ENCODE measurements at places on chromosomes 11 and 22.

GRCh38 chr11:97974798-97975498 lies 1045.8 kb upstream of the CNTN5 start:
- no peak for DNase-seq

- no peak for DNase-seq
Measured at GRCh38 chr22:48441553-48441850, 1386.2 kb downstream of the BRD1 start.

DNA sequence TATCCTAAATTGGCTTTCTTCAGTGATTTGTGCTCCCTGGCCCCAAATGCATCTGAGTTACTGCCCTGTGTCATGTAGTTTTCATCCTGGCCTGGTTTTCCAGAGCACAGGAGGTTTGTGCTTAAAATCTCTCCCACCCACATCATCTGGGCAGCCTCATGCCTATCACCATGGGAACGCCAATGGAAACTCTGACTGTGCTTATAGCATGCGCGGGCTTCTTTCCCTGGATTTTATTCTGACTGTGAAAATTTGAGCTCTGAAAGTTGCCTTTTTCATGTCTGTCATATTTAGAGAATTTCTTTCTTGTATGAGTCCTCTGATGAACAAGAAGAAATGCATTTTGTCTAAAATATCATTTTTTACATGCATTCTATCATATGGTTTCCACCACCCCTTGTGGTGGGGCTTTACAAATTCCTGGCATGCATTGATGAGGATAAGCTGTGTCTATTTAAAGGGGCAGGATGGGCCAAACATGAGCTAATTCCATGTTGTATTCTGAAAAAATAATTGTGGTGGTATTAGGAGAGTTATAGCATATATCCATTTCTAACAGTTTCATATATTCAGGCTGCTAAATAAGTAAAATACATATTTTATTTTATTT lies 55.1 kb downstream of the IRAG1 start:
- DNase-seq = no peak

- no peak for DNase-seq
Measured at GRCh38 chr11:35363246-35363801, 56.0 kb downstream of the SLC1A2 start.

GRCh38 chr11:67178421-67178820 lies 59.4 kb downstream of the KDM2A start:
- no peak for DNase-seq

DNA sequence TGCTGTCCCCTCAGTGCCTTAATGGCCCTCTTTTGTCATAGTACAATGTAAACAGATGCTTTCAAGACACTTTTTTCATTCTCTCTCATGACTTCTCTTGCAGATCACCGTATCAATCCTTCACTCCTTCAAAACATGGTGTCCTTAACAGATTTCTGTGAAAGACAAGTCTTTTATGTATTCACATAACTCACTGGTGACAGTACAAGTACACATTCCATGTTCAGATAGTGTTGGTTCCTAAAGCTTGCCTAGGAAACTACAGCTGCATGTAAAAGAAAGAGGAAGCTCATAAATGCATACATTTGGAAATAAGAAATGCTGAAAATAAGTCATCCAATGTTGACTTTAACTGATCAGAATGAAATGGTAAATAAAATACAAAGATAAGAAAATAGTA lies 5.0 kb upstream of the OR52E6 start:
- DNase-seq = no peak
